ENCODE measurements at places on chromosomes 6 and 20. TPM values are rescaled to one million over a fixed set of nuclear protein-coding genes. Genes with fewer than 3 reads are reported as not detected.

The ALDH8A1 gene
- 5.2 TPM for total RNA-seq

- no peak for DNase-seq
- H3K27ac ChIP-seq: no peak overlapping the region
- H3K36me3 ChIP-seq: no peaks in the 10 kb centered on the region
- no peak overlapping the region for H3K4me3 ChIP-seq
- no peaks in the 10 kb centered on the region for H3K27me3 ChIP-seq
These were observed 920.4 kb upstream of the GJE1 start for GRCh38 chr6:141212296-141212695.

DNA sequence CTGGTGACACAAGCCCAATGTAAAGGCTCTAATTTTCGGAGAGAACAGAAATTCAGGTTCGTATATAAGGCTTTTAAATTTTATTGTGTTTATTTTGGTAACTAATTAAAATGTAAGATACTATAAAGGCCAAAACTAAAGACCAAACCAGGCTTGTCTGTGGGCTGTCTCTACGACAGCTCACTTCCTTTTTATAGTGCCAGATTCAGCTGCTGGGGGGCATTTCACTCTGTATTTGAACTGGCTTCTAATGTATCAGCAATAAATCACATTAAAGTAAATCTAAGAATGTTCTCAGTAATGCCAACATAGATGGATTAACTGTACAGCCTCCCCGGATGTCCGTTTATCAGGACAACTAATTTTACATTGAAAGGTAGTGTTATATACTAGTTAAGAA, 31.1 kb upstream of the STXBP5 start:
- no peaks in the 10 kb centered on the region for H3K4me1 ChIP-seq
- H3K27ac ChIP-seq: no peak overlapping the region
- no peaks in the 10 kb centered on the region for H3K27me3 ChIP-seq
- no peak overlapping the region for H3K4me3 ChIP-seq

The MCUR1 gene
- total RNA-seq: 22.4 TPM

The OR2H2 gene
- total RNA-seq: not detected

The SLC22A23 gene
- total RNA-seq: 15.1 TPM

The SIRT5 gene
- 23.7 TPM for total RNA-seq

The ZNF334 gene
- total RNA-seq: 4.5 TPM

The SMAP1 gene
- total RNA-seq: 19.0 TPM

GRCh38 chr20:10846766-10847165, 173.0 kb upstream of the JAG1 start:
- no peaks in the 10 kb centered on the region for H3K36me3 ChIP-seq
- H3K4me3 ChIP-seq: no peak overlapping the region
- DNase-seq: no peak
- no peak overlapping the region for H3K27ac ChIP-seq

DNA sequence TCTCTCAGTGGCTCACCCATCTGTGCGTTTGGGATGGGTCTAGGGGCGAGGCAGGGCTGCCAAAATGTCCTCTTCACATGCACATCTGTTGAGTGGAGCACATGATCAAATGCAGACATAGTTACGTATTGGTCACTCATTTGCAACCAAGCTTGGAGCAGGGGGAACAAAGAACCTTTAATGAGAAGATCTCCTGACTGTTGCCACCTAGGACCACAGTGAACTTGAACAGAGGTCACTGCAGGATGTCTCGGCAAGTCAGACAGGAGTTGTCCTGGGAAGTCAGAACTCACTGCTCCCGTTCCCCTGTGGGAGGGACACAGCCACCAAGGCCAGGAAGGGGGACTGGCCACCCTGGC, 73.4 kb downstream of the SSR1 start:
- H3K27ac ChIP-seq: no peak overlapping the region
- peaks cover 13% of the 10 kb centered on the region for H3K36me3 ChIP-seq
- H3K27me3 ChIP-seq: no peaks in the 10 kb centered on the region
- no peak for DNase-seq
- H3K4me1 ChIP-seq: peaks cover 62% of the 10 kb centered on the region
- no peak overlapping the region for H3K4me3 ChIP-seq

The OVOL2 gene
- not detected for total RNA-seq

DNA sequence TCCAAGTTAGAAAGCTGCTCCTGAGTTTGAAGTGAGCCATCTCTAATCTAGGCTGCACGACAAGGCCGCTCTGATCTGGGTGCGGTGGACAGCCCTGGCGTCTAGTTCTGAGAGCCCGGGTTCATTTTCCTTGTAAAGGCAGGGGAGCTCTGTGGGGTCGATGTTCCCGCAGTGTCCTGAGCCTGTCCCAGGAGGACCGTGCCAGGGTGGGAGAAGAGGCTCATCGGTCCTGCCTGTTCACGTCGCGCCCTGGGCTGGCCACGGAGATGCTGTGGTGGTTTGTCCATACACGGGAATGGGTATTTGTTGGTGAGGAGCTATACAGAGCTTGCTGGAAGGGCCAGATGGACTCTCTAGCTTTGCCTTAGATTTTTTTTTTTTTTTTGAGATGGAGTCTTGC, 27.0 kb downstream of the PSMG4 start:
- no peak overlapping the region for H3K4me3 ChIP-seq
- no peaks in the 10 kb centered on the region for H3K27me3 ChIP-seq
- no peaks in the 10 kb centered on the region for H3K36me3 ChIP-seq
- H3K4me1 ChIP-seq: no peaks in the 10 kb centered on the region

The ID1 gene
- 86.6 TPM for total RNA-seq

DNA sequence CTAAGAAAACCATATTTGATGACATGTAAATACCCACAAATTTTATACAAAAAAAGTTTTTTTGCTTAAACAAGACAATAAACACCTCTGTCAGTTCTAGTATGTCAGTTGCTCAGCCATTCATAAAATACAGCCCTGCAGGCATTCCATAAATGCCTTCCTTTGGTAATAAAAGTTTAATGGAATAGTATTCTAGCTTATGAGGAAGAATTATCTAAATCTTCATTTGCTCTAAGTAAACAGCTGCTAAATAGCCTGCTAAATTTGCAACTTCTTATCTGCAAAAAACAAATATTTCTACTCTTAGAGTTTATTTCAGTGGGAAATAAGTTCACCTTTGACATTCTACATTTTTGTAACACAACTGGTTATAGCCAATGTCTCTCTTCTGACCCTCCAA, 108.8 kb downstream of the SMLR1 start:
- no peaks in the 10 kb centered on the region for H3K36me3 ChIP-seq
- no peak for DNase-seq
- peaks cover 16% of the 10 kb centered on the region for H3K4me1 ChIP-seq
- no peak overlapping the region for H3K4me3 ChIP-seq
- no peak overlapping the region for H3K27ac ChIP-seq

All from spleen (tissue), 13 donors.